Inflammatory macrophage treated with lipopolysaccharide for 1 hour (primary cell): ENCODE measurements at places on chromosomes 7 and 10.

DNA sequence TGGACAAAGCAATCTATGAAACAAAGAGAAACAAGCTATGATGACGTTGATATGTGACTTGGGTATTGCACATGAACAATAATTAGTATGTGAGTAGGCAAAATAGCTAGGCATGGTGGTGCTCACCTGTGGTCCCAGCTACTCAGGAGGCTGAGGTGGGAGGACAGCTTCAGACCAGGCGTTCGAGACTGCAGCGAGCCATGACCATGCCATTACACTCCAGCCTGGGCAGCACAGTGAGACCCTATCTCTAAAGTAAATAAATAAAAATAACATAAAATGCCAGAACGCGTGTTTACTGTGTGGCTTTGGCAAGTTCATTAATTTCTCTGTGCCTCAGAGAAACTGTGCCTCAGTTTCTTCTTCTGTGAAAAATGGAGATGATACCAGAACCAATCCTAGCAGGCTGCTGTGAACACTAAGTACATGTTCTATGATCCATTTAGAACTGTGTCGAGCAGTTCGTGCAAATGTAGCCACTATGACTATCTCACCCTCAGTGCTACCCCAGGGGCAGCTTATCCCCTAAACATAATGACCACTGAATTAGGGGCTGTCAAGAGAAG, 9.3 kb upstream of the TNS3 start:
- no peak for DNase-seq

DNA sequence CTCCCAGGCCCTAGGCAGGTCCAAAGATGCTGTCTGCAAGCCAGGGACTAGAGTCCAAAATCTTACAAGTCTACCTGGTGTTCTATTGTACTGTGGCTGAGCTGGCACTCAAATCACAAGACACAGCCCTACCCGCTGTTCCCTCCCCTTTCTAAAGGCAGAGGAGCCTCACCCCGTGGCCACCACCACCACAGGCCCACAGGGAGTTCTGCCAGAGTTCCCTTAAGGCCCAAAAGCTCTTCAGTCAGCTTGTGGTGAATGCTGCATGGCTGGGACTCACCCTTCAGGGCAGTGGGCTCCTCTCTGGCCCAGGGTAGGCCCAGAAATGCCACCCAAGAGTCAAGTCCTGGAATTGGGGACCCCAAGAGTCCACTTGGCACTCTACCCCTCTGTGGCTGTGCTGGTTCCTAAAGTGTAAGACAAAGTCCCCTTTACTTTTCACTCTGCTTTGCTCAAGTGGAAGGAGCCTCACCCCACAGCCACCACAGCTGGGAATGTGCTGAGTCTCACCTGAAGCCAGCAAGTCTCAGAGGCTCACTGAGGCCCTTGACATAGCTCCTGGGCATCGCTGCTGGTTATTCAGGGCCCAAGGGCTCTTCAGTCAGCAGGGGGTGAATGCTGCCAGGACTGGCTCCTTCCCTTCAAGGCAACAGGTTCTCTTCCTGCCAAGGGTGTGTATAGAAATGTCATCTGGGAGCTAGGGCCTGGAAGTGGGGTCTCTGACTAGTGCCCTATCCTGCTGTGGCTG, 48.8 kb upstream of the PSAP start:
- no peak for DNase-seq

- DNase-seq: no peak
Measured at GRCh38 chr10:77863446-77863845, 63.1 kb downstream of the DLG5 start.

DNA sequence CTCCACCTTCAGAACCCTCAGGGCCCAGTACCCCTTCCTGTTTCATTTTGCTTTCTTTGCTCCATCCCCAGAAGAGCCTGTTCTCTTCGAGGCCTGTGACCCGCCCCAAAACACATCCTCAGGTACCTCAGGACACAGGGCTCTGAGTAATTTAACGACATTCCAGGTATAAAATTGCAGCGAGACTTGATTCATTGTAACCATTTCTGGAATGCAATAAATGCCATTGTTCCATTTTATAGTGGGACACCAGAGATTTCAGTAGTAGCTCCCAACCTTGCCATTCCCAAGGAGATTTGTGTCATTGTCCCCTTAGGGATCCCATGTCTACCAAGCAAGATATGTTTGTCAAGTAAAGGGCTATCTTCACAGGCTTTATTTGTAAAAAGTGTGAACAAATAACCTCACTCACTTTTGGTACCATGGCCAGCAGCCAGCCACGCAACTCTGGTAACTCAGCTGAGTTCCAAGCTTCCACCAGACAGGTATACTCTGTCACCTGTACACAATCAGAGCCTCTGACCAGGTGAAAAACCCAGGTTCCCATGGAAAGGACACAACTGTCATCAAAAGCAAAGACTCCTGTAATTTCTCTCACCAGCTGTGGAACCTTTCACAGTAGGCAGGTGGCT, 441.3 kb downstream of the PLXNA4 start:
- DNase-seq: no peak

DNA sequence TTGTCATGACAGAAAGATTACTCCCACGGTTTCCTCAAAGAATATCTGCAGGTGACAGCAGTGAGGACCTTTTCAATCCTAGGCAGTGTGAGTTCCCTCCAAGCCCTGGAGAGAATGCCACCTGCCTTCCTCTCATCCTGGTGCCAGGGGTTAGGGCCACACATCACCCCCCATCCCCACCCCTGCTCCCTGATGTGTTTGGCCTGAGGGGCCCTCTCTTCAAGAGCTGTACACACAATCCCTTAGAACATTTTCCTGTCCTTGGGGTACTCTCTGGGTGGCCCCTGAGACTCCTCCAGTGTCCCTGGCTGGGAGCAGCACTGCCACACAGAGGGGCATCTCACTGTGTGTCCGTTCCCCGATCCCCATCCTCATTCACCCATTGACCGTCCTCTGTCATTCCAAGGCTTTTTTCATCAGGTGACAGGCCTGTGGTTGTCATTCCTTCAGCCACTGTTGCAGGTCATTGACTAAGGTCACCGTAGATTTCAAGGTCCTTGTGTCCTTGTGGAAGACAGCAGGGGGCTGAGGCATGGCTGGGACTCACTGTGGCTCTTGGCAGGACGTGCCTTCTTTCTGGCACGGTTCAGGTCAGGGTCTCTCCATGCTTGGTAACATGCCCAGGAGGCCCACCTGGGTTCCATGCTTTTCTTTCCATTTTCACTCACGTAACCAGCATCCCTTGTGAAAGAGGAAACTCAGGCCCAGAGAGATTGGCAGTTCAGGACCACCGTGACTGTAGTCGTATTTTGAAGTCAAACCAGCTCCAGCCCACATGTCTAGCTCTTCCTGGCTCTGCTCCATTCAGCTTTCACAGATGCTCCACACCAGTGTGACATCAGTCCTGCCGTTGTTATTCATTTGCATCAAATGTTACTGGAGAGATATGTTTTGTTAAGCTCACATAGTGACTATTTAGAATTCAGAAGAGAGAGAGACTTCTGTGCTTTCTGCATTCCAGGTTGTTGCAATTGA, 26.8 kb upstream of the BTBD16 start:
- DNase-seq: no peak

- no peak for DNase-seq
Measured at GRCh38 chr10:35459449-35459847, 123.1 kb downstream of the CCNY start.

DNA sequence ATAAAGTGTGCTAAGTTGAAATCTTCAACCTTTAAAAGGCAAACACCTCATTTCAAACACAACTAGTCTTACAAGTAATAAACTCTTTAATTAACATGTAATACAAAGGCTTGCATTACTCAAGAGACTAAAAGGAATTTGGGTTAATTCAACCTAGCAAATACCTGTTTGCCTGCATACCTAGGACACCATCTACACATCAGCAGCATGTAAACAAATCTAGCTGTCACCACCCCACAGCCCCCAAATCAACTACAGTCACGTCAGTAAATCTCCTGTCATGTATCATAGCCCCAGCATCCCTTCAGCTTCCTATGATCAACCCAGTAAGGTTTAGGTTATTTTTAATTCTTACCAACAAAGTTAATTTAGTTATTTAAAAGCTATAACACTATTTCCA, 33.5 kb downstream of the ZNF800 start:
- DNase-seq: no peak
